NCI-H774 (cell line): ENCODE measurements at places on chromosomes 5 and 9.

DNA sequence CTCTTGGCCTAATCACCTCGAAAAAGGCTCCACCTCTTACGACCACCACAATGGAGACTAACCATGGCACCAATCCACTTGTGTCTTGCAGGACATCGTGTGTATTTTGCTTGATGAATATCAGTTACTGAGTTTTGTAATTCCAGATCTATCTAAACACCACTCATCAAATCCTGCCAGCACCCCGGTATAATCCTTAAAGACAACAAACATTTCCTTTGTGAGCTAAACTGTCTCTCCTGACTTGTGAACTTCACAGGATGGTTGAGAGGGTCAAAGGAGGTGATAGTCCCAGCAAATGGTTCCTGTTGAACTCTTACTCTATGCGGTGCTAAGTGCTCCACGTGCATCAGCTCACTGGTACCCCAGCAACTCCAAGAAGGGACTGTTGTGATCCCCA lies 4.0 kb upstream of the TOR1B start:
- no peak for DNase-seq

- no peak for DNase-seq
Measured at GRCh38 chr9:76530458-76531110, 71.6 kb downstream of the GCNT1 start.

DNA sequence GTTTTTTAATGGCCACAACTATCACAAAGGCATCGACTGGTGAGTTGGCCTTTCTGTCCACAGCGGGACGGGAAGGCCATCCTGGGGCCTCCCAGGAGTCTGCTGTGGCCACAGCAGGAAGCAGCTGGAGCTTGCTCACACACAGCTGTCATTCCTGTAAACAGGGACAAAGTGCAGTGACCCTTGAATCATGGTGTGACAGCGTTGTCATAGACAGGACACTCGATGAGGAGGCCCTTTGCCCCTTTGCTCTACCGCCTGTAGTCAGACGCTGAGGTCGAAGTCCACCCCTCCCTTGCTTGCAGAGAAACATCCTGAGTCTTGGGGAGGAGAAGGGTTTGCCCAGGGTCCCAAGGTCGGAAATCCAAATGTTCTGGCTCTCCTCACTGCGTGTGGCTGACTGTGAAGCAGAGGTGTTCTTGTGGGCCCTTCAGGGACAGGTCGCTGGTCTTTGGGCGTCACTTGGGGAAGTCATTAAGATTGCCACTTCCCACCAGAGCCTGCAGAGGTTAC lies 35.1 kb downstream of the NDST1 start:
- DNase-seq = no peak

GRCh38 chr9:227860-228259 lies 13.2 kb downstream of the DOCK8 start:
- DNase-seq = no peak

- no peak for DNase-seq
Measured at GRCh38 chr5:132471944-132472343, 18.6 kb downstream of the IRF1 start.

DNA sequence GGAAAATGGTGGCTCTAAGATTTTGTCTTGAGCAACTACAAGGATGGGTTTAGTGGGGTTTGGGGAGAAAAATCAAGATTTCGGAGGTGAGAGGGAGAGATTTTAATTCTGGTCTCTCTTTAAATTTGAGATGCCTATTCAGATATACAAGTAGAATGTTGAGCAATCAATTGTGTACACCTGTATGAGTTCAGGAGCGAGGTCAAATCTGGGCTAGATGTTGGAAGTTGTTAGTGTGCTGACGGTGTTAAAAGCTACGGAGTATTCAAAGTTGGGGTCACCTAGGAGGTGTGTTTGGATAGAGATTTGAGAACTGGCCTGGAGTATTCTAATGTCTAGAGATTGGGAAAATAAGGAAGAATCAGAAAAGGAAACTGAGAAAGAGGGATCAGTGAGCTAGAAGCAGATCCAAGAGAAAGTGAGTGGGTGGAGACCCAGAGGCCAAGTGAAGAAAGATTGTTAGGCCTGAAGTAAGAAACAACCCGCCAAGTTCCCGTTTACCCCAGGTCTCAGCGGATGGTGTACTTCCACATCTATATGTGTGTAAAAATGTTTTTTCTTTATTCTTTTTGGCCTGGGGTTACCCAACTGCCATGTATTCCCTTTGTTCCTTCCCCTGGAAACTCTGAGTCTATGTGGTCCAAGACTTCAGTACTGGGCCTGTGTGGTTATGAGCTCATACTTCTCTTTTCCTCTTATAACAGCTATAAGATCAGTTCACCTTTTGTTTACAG lies 11.9 kb upstream of the ARHGAP26 start:
- DNase-seq = no peak

- DNase-seq = no peak
Measured at GRCh38 chr5:135232958-135233357, 166.1 kb downstream of the MACROH2A1 start.
